ENCODE measurements at places on chromosomes 6 and 20.
A peak's percentile ranks its signal among the peaks of the same experiment; 100 is the strongest.

DNA sequence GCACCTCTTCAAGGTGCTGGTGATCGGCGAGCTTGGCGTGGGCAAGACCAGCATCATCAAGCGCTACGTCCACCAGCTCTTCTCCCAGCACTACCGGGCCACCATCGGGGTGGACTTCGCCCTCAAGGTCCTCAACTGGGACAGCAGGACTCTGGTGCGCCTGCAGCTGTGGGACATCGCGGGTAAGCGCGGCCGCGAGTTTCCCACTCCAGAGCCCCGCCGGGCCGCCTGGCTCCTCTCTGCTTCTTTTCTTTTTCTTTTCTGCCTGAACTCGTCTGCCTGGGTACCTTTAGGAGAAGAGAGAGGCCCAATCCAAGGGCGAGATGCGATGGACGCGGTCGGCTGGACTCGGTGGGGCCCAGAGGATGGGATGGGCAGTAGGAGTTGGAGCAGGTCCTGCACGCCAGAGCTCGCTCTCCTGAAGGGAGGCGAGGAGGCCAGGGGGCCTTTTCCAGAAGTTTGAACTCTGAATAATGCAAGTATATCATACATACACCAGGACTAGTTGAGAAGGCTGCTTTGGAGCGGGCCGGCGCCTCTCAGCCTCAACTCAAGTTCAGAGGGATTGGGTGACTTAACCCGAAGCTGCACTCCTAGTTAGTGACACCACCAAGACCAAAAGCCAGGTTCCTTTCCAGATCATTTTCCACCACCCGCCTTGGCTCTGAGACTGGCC is 445 bp downstream of the RAB32 start:
- DNase-seq: peak; percentile 1

DNA sequence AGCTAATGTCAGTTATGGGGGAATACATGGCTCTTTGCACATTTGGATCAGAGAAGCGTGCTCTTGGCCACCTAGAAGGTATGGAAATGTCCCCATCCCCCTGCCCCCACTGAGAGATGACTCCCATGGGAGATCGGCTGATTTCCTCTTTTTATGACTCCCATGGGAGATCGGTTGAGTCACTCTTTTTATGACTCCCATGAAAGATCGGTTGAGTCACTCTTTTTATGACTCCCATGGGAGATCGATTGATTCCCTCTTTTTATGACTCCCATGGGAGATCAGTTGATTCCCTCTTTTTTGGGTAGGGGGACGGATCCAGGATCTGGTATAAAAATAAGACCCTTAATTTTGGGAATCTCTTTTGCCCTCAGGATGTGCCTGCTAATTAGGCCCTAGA is 10.3 kb upstream of the TAAR9 start:
- no peak for DNase-seq

- DNase-seq: no peak
These were observed 44.1 kb downstream of the SNX9 start for GRCh38 chr6:157867155-157867559.

GRCh38 chr20:45346291-45346718 is 1.9 kb downstream of the SDC4 start:
- DNase-seq: no peak

DNA sequence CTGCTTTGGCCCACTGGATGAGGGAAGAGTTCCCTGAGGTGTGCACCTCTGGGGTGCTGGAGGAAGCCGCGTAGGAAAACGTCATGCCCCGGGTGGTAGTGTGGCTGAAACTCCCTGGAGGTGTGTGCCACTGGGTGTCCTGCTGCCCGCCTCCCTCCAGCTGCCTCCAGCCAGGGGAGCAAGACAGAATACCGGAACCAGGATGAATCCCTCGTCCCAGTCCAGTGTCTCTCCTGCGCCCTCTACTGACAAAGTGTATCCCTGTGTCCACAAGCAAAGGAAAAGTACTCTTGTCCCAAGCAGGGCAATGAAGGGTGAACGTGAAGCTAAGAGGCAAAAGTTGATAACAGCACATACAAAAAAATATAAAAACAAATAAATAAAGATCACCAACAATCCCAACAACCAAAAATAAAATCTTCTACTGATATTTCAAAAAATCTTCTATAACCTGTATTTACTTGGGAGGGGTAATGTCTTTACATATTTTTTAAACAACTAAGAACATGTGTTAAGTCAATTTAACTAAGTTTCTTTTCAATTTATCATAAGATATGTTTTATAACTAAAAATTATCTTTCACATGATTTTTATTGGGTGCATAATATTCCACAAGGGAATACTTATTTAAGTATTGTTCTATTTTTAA is 437.6 kb downstream of the MAFB start:
- no peak for DNase-seq

DNA sequence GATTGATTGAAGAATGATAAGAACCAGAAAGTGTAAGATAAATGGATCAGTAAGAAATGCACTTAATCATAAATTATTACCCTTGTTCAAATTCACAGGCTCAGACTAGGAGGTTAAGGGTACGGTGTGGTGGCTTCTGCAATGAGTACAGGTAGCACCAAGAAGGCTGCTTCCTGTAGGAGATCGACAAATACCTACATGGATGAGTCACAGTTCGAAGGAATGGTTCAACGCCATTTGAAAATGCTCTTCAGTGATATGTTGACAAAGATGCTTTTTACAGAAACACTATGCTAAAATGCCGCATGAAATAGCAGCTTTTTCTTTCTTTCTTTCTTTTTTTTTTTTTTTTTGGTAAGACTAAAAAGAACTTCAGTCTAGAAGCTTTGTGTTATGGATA is 116.2 kb downstream of the DTNBP1 start:
- no peak for DNase-seq

- DNase-seq: no peak
These were observed 245.7 kb downstream of the RNF144B start for GRCh38 chr6:18632670-18633410.

GRCh38 chr6:68876792-68877493 is 241.9 kb downstream of the ADGRB3 start:
- DNase-seq: no peak

DNA sequence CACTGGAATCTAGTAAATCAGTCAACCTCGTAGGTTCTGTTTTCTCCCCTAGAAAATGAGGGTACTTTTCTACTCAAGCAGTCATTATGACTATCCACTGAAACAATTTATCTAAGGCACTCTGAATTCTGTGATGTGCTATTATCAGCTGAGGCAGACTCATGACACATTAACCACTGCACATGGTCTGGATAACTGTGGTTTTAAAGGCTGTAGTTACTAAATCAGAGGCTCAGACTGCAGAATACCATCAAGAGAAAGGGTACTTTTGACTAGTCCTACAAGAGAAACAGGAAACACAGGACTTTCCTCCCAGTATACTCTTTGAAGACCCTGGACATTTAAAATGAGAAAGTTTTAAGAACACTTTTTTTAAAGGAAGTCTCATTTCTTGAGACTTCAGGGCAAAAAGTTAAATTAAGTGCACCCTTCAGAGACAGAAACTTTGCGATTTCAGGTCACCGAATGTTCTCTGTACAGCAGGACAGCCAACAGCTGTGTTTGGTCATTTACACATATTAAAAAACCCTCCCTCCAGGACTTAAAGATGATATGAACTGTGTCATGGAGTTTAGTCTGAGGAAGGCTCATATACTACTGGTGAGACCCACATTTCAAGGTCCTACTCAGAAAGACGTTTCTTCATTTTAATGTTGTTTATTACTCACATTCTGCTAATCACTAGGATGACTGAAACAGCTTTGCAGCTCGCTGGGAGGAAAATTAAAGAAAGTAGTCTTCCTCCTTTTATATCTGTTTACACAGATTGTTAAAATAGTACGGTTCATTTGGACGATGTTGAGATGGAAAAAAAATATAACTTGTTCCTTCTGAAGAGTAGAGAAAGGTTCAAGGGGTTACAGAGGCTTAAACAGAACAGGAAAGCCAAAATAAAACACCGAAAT is 19.9 kb downstream of the ATXN1 start:
- DNase-seq: no peak

- no peak for DNase-seq
These were observed 57.8 kb upstream of the RREB1 start for GRCh38 chr6:7050004-7050403.

DNA sequence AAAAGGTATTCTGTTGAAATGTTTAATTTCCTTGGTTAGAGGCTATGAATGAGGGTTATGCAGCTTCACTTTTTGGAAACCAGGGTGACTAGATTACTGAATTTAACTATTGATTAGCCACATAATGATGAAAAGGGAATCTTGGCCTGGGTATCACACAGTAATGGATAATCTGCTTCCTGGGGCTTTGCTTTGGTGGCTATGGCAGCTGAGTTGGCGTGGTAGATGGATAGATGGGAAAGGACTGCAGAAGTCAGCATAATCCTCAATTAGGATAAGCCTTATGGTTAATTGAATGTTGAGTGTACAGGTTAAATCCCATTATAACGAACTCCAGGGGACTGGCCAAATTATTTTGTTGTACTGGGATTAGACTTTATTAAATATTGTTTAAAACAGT is 5.2 kb downstream of the NCOA3 start:
- no peak for DNase-seq

DNA sequence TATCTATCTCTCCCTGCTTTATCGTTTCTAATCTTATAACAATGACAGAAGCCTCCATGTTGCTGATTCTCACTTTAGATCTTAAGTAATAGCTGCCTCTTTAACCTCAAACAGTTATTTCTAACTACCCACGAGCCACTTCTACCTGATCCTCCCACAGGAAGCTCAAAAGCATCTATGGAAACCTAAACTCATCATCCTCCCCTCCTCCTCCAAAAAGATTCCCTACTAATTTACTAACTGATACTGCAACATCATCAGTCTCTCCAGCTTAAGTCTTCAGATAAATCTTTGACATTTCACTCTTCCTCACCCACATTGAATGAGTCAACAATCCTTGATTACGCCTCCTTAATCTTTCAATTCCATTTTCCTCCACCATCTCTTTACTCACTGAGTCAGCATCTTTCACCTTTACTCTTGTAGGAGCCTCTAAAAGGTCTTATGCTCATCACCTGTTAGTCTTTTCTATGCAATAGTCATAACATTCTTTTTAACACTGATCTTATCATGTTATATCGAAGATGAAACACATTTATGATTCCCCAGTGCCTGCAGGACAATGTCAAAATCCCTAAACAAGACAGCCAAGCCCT is 526.7 kb upstream of the CDH4 start:
- no peak for DNase-seq

- no peak for DNase-seq
These were observed 82.2 kb downstream of the COL19A1 start for GRCh38 chr6:69948479-69949114.

- no peak for DNase-seq
These were observed 135.9 kb downstream of the AGPAT4 start for GRCh38 chr6:161137839-161138542.

GRCh38 chr20:46802722-46803121 is 91.9 kb upstream of the EYA2 start:
- no peak for DNase-seq

DNA sequence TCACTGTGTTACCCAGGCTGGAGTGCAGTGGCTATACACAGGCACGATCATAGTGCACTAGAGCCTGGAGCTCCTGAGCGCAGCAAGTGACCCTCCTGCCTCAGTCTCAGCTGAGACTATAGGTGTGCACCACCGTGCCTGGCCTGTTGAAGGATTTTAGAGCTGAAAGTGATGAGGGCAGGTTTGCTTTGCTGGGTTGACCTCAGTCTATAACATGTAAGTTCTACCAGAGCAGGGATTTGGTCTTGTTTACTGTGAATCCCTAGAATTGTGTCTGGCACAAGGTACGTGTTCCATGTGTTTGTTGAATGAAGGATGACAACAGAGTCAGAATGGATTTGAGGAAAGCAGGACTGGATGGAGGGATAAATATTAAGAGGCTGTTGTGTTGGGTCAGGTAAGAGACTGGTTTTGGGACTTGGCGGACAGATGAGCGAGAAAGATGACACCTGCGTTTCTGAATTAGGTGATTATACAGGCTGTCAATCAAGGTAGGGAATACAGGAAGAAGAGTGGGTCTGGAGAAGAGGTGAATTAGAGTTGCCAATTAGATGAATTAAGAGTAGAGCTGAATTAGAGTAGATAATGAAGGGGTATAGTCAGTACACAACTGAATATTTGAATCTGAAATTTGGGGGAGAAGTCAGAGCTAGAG is 6.5 kb downstream of the ASXL1 start:
- DNase-seq: no peak
